Spinal cord (tissue), 10 donors: ENCODE measurements at places on chromosomes 6 and 20. TPM values are rescaled to one million over a fixed set of nuclear protein-coding genes. Genes with fewer than 3 reads are reported as not detected.

DNA sequence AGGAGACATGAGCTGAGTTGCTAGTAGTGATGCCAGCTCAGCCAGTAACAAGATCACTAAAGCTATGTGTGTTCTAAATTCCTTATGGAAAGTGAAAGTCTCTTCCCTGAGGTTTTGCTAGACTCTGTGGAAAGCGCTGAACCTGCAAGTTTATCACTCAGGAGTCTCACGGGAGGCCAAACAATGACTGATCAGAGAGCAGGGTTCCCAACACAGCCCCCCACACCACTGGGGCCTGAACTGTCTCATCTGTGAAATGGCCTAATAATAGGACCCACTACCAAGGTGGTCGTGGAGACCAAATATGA lies 19.9 kb downstream of the ACSS1 start:
- peaks cover 17% of the 10 kb centered on the region for H3K36me3 ChIP-seq
- DNase-seq = no peak
- peaks cover 86% of the 10 kb centered on the region for H3K4me1 ChIP-seq
- peak overlapping the region; percentile 29 for H3K27ac ChIP-seq
- H3K27me3 ChIP-seq = no peaks in the 10 kb centered on the region
- no peak overlapping the region for H3K4me3 ChIP-seq

HINT3 gene
- 32.6 TPM for total RNA-seq

C6orf141 gene
- total RNA-seq = 1.3 TPM

ULBP3 gene
- total RNA-seq = 5.6 TPM
